ENCODE measurements at places on chromosomes 2 and 18.

GRCh38 chr2:237639836-237640220 lies 12.4 kb downstream of the LRRFIP1 start:
- H3K27ac ChIP-seq, result no peak overlapping the region
- no peak for DNase-seq
- H3K4me3 ChIP-seq, result no peak overlapping the region
- no peaks in the 10 kb centered on the region for H3K4me1 ChIP-seq
- H3K27me3 ChIP-seq, result peaks cover 5% of the 10 kb centered on the region

GRCh38 chr2:202934456-202934855 lies 22.4 kb downstream of the CARF start:
- H3K27ac ChIP-seq, result no peak overlapping the region
- H3K4me1 ChIP-seq, result no peaks in the 10 kb centered on the region
- no peak overlapping the region for H3K4me3 ChIP-seq
- DNase-seq, result no peak
- H3K27me3 ChIP-seq, result no peaks in the 10 kb centered on the region
- peaks cover 7% of the 10 kb centered on the region for H3K36me3 ChIP-seq

DNA sequence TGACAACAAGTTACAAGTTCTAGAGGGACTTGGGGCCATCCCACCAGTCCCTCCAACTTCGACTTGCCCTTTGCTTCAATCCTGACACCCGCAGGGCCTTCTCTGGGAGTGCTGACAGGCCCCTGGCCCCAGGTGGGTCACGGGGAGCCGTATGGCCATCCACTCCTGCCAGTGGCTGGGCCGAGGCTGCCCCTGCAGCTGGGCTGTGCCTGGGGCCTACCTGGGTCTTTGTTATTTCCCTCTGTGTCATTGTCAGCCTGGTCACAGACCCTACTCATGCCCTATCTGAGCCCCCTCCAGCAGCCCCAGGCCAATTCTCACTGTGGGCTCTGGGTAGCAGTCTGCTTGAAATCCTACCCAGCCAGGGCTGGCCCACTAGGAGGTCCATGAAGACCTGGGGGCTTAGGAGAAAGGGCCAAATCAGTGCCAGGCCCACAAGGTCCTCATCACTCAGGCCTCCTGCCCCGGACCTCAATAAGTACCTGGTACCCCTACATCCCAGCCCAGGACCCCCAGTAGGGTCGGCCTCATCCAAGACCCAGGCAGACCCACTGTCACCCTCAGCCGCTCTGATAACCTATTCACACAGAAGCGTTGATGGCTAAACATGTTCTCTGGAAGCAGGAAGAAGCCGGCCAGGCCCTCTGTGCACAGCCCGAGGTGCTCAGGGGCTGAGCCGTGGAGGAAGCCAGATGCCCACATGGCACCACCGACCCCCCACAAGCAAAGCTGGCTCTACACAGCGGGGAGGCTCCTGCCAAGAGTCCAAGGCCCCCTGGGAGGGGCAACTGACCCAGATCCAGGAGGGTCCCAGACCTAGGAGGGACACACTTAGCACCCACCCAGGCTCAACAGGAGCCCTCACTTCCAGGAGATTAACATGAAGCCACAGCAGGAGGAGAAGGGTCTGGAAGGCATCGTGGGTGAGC lies 57.7 kb downstream of the BIN1 start:
- no peak for DNase-seq
- H3K36me3 ChIP-seq, result no peaks in the 10 kb centered on the region
- no peak overlapping the region for H3K4me3 ChIP-seq
- H3K27me3 ChIP-seq, result no peaks in the 10 kb centered on the region
- no peak overlapping the region for H3K27ac ChIP-seq
- no peaks in the 10 kb centered on the region for H3K4me1 ChIP-seq

DNA sequence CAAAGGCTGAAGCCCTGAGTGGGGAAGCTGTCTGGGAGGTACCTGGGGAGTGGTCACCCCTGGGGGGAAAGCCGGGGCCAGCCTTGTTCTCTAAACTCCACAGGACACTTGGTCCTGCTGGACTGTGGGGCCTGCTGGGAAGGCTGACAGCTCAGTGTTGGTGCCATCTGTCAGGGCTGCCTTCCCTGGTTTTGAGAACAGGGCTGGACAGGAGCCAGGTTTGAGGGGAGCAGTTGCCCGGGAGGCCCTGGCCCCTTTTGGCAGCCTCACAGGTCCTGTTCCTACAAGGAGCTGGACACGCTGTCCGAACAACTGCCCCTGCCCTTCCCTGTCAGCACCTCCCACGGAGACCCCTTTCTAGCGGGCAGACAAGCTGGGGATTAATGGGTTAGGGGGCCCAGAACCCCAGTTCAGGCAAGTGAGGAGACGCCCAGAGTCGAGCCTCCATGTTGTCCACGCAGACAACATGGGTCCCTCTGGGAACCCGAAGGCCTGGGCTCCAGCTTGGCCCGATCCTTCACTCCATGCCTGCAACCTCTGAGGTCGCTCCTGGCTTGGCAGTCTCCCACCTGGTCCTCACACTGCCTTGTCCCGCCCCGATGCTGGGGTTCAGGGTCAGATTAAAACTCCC lies 40.8 kb downstream of the ATOH8 start:
- H3K36me3 ChIP-seq, result no peaks in the 10 kb centered on the region
- H3K4me3 ChIP-seq, result no peak overlapping the region
- no peak for DNase-seq
- H3K27ac ChIP-seq, result no peak overlapping the region
- peaks cover 3% of the 10 kb centered on the region for H3K27me3 ChIP-seq
- peaks cover 13% of the 10 kb centered on the region for H3K4me1 ChIP-seq

DNA sequence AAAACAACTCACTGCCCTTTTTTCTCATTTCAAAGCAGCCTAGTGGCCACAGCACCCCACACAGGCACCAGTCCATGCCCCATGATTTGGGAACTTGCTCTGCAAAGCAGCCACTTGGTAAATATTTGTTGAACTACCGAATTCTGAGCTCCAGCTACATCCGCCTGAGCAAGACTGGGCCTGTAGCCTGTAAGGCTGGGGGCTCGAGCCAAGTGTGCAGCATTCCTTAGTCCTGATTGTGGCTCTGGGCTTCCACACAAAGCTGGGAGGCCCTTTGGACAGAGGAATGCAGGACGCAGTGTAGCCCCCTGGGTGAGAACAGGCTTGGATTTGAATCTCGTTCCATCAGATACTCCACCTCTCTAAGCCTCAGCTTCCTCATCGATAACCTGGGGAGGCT lies 88.4 kb downstream of the ACTR2 start:
- no peaks in the 10 kb centered on the region for H3K27me3 ChIP-seq
- DNase-seq, result no peak
- H3K36me3 ChIP-seq, result no peaks in the 10 kb centered on the region
- no peak overlapping the region for H3K27ac ChIP-seq
- no peaks in the 10 kb centered on the region for H3K4me1 ChIP-seq

DNA sequence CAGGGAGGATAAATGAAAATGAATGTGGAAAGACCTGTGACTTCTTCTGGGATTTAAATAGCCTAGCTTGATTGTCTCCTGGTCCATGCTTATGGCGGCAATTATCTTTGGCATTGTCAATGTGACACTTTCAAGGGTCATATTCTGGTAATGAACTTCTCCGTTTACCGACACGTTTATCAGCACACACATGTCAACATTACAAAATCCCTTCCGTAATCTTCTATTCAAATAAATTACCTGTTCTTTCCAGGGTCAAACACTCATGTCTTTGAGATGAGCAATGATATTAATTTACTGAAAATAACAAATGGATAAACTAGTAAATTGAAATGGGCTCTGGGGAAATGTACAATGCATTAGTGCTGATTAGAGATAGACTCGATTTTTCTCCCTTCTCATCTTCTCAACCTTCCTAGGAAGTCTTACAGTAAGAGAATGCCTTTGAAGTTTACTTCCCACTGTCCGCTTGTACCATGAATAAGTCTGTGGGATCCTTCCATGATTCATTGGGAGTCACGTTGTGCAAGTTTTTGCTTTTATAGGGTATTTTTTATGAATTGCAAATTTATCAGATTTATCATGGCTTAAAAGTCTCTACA lies 646.3 kb upstream of the LRATD1 start:
- no peak for DNase-seq
- H3K27ac ChIP-seq, result no peak overlapping the region
- no peaks in the 10 kb centered on the region for H3K27me3 ChIP-seq
- no peaks in the 10 kb centered on the region for H3K36me3 ChIP-seq
- H3K4me3 ChIP-seq, result no peak overlapping the region
- no peaks in the 10 kb centered on the region for H3K4me1 ChIP-seq

- H3K4me1 ChIP-seq, result no peaks in the 10 kb centered on the region
- no peaks in the 10 kb centered on the region for H3K36me3 ChIP-seq
- DNase-seq, result no peak
- H3K27ac ChIP-seq, result no peak overlapping the region
Observed at GRCh38 chr2:200619279-200619678, 33.5 kb downstream of the AOX1 start.

GRCh38 chr2:206984206-206984605 lies 44.9 kb downstream of the CPO start:
- no peak for DNase-seq
- no peak overlapping the region for H3K4me3 ChIP-seq
- no peak overlapping the region for H3K27ac ChIP-seq
- H3K4me1 ChIP-seq, result peaks cover 14% of the 10 kb centered on the region

DNA sequence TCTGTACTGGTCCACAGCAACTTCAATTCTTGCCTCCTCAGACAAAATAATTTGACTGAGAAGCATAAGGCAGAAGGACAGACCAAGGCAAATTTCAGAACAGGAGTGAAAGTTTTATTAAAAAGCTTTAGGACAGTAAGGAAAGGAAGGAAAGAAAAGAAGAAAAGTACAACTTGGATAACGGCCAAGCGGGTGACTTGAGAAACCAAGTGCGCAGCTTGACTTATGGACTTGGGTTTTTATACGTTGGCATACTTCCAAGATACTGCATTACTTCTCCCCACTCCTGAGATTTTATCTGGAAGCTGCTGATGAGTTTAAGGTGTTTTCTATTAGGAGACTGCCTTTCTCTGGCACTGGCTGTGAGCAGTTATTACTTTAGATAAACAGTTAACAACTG lies 64.7 kb downstream of the CCDC178 start:
- H3K4me1 ChIP-seq, result no peaks in the 10 kb centered on the region
- H3K27ac ChIP-seq, result no peak overlapping the region
- no peak overlapping the region for H3K4me3 ChIP-seq
- no peaks in the 10 kb centered on the region for H3K36me3 ChIP-seq

DNA sequence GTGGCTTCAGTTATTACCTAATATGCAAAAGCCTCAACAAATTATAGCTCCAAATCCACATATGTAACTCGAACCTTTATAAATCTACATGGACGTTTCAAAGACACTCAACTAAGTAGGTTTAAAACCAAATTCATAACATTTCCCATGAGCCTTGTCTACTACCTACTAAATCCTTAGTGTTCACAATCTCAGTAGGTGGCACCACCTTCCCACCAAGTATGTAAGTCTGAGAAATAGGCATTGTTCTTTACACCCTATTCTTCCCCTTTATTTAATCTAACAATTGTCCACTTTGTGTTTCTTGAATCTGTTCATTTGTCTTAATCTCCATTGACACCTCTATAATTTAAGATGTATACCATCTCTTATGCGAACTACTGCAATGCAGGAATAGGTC lies 4.6 kb downstream of the PIGN start:
- H3K27me3 ChIP-seq, result no peaks in the 10 kb centered on the region
- H3K36me3 ChIP-seq, result no peaks in the 10 kb centered on the region
- no peak overlapping the region for H3K27ac ChIP-seq
- H3K4me3 ChIP-seq, result no peak overlapping the region
- peaks cover 9% of the 10 kb centered on the region for H3K4me1 ChIP-seq

DNA sequence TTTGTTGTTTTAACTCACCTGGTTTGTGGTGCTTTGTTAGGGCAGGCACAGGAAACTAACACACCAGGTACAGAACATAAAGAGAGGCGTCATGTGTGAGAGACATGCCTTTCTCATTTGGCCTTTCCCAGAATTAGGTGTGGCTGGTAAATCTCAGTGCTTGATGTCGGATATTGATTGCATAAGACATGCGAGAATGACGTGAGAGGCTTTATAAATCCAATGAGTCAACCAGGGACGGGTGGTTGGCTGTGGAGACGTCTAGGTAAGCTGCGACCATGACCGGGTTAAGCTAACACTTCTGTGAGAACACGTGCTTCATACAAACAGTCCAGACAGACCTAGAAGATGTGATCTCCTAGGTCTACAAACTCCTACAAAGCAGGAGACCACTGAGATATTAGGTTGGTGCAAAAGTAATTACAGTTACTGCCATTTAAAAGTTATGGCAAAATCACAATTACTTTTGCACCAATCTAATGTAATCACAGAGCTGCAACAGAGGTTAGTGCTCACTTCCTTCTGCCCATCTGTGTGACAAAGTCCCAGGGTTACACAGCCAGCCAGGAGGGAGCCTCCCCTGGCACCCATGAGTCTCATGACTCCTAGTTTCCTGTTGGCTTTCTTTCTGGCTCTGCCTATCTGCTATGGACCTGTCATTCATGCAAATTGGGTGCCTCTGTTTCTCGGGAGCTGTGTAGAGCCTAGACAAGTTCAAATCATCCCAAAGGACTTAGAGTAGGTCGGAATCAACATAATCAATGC lies 98.9 kb upstream of the ATP8B1 start:
- no peaks in the 10 kb centered on the region for H3K4me1 ChIP-seq
- no peaks in the 10 kb centered on the region for H3K27me3 ChIP-seq
- H3K27ac ChIP-seq, result no peak overlapping the region
- DNase-seq, result no peak

GRCh38 chr2:167758292-167758691 lies 489.1 kb downstream of the STK39 start:
- no peaks in the 10 kb centered on the region for H3K36me3 ChIP-seq
- H3K27me3 ChIP-seq, result no peaks in the 10 kb centered on the region
- H3K27ac ChIP-seq, result no peak overlapping the region

DNA sequence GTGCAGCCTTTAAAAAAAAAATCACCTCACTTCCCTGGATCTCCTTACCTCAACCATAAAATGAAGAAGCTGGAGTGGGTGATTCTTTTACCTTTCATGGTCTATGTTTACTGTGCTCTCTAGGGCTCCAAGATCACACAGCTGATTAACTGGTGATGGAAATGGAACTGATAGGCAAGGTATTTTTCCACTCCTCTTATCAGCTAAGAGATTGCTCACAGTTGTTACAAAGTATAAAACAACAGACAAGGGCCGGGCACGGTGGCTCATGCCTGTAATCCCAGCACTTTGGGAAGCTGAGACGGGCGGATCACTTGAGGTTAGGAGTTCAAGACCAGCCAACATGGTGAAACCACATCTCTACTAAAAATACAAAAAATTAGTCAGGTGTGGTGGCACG lies 14.5 kb downstream of the RPS27A start:
- H3K4me3 ChIP-seq, result no peak overlapping the region
- H3K4me1 ChIP-seq, result no peaks in the 10 kb centered on the region
- H3K27me3 ChIP-seq, result no peaks in the 10 kb centered on the region

DNA sequence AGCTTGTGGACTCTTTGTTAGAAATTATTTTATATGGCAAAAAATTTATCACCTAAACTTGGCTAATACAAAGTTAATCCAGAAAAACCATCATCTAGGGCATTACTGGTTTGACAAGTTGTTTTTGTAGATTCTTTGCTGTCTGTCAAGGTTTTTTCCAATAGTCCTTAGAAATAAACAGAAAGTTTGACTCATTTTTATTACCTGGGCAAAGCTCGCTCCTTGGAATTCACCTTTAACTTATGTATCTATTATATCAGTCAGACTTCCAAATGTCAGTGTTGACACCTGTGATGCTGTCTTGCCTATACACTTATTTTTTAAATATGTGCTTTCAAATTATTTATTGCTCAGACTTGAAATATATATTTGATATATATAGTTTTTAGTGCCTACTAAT lies 21.7 kb downstream of the LAMA3 start:
- H3K27ac ChIP-seq, result no peak overlapping the region
- H3K4me3 ChIP-seq, result no peak overlapping the region
- no peak for DNase-seq
- no peaks in the 10 kb centered on the region for H3K36me3 ChIP-seq
- no peaks in the 10 kb centered on the region for H3K4me1 ChIP-seq
- no peaks in the 10 kb centered on the region for H3K27me3 ChIP-seq
